ENCODE measurements at places on chromosomes 7 and 10.

DNA sequence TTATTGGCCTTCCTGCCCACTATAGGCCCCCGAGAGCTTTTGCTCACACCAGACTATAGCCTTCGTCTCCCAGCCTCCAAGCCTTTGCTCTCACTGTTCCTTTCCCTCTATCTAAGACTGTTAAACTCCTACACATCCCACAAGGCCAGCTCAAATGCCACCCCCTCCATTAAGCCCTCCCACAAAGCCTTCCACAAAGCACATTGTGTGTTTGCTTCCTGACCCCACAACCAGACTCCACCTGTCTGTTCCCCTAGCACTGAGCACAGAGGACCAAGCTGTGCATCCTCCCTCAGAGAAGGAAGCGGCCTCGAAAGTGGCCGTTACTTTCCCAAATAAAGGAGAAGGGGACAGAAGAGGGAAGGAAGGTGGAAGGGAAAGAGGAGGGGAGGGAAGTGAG is 1.3 kb downstream of the LOXL4 start:
- no peak for DNase-seq

GRCh38 chr10:70820976-70821750 is 5.4 kb downstream of the SGPL1 start:
- no peak for DNase-seq

- DNase-seq, result no peak
Measured at GRCh38 chr7:141992156-141992555, 3.5 kb upstream of the MGAM start.

GRCh38 chr7:44678471-44679179 is 70.0 kb upstream of the ZMIZ2 start:
- DNase-seq, result no peak

- no peak for DNase-seq
Measured at GRCh38 chr10:108147346-108147745, 982.8 kb upstream of the SORCS1 start.

DNA sequence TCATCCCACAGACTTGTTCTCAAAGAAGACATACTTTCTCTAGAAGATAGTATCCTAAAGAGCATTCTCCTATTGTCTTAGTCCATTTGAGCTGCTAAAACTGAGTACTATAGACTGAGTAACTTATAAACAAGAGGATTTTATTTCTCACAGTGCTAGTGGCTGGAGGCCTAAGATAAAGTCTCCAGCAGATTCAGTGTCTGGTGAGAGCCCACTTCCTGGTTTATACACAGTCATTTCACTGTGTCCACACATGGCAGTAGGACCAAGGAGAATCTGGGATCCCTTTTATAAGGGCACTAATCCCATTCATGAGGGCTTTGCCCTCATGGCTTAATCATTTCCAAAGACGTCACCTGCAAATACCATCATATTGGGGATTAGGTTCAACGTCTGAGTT is 68.7 kb downstream of the LRRC17 start:
- DNase-seq, result no peak
